ENCODE measurements at places on chromosomes 7 and 10.

GRCh38 chr10:131875501-131875900, 25.3 kb upstream of the PPP2R2D start:
- DNase-seq = no peak

DNA sequence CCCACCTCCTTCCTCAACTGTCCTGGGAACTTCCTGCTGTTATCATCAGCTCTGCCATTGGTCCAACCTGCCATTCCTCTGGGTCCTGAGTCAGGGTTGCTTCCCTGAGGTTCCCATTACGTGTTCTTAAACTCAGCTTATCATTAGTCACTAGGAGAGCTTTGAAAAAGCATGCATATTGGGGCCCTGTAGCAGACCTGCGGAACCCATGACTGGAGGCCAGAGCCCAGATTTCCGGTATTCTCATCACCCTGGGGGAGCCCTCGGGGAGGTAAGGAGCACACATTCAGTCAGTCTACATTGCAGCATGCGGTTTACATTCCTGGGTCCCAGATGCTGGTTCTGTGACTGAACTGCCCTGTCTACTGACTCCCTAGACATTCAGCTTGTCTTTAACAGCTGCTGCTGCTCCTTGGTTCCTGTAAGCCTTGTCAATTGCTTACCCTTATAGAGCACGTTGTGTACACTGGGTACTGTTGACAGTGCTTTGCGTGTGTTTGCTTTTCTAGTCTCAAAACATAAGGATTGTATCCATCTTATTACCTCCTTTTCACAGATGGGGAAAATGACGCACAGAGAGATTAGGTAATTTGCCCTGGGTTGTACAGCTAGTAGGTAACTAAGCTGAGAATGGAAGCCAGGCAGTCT, 12.8 kb downstream of the CDHR3 start:
- DNase-seq = peak; percentile 36

DNA sequence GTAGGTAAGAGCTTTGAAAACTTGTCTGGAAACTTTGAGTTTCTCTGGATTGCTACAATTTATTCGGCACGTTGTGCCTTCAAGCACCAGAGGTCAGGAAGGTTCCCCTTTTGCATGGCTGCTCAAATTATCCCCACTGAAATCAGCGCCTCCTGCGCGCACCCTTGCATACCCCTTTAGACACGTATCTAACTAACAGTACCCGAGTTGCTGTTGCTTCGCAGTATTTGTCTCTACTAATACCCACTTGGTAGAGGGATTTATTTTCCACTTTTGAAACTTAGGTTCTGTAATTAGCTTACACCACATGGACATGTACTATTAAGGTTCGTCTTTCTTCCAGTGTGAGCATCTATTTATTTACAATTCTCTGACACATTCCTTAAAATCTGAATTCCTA, 1.6 kb downstream of the MEOX2 start:
- DNase-seq = no peak

GRCh38 chr7:40680657-40681056, 545.9 kb downstream of the SUGCT start:
- DNase-seq = peak; percentile 49

DNA sequence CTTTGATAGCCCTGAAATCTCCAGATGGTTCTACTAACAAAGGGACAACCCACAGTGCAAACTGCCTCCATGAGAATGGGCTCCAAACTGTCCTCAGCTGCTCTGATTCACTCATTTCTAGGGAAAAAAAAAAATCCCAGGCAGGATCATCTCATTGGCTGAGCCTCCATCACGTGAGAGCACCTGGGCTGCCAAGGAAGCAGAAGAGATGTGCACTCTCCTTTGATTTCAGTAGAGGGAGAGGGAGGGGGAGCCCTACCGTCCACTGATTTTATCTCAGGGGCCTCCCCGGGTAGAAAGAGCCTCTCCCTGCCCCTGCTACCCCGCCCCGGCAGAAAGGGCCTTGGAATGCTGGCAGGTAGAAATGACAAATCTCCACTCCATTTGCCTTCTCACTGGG, 725.4 kb downstream of the PHTF2 start:
- no peak for DNase-seq

GRCh38 chr7:156096771-156097538, 284.7 kb upstream of the SHH start:
- DNase-seq = peak; percentile 31

GRCh38 chr7:55050281-55050680, 31.5 kb downstream of the EGFR start:
- no peak for DNase-seq

DNA sequence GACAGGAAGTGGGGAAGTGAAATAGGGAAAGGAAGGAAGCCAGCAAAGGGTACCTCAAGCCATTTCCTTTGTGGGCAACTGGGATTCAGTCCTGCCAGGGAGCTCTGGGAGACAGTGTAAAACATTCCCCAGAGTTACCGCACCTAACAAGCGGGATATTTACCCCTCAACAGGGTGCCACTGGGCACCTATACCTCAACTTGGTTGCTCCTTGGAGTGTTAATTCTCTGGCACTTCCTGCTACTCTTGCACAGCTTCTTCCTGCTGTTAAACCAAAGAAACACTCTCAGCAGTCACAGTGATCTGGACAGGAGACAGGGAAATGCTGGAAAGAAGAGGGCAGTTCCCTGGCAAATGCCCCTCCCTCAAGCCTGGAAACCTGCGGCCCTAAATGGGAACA, 151.3 kb downstream of the REEP3 start:
- no peak for DNase-seq
